ENCODE measurements at places on chromosomes 16 and 17. TPM values are rescaled to one million over a fixed set of nuclear protein-coding genes. Genes with fewer than 3 reads are reported as not detected.

The C16orf96 gene
- 0.30 TPM for polyA plus RNA-seq

The SLC5A10 gene
- 0.02 TPM for polyA plus RNA-seq

The CD68 gene
- 9.7 TPM for polyA plus RNA-seq

The SDF2 gene
- 16.6 TPM for polyA plus RNA-seq

The CHRNE gene
- 0.77 TPM for polyA plus RNA-seq

The DNAH9 gene
- polyA plus RNA-seq = 2.1 TPM

The P2RX1 gene
- 21.8 TPM for polyA plus RNA-seq

The CSHL1 gene
- polyA plus RNA-seq = not detected

The OTOP2 gene
- polyA plus RNA-seq = not detected

The RPL13 gene
- polyA plus RNA-seq = 6,500 TPM

The SPEM3 gene
- not detected for polyA plus RNA-seq

The TBC1D3G gene
- polyA plus RNA-seq = 0.85 TPM

The XYLT1 gene
- polyA plus RNA-seq = 1.6 TPM

The SPATA32 gene
- 0.19 TPM for polyA plus RNA-seq

Data from pancreas (tissue), 10 donors.